ENCODE measurements at places on chromosomes 5 and 9. TPM values are rescaled to one million over a fixed set of nuclear protein-coding genes. Genes with fewer than 3 reads are reported as not detected.

- H3K36me3 ChIP-seq = no peaks in the 10 kb centered on the region
- peaks cover 6% of the 10 kb centered on the region for H3K4me1 ChIP-seq
- no peak overlapping the region for H3K4me3 ChIP-seq
- H3K27me3 ChIP-seq = peaks cover 6% of the 10 kb centered on the region
Observed at GRCh38 chr5:65475336-65475735, 6.4 kb downstream of the ADAMTS6 start.

- peaks cover 16% of the 10 kb centered on the region for H3K4me1 ChIP-seq
- no peaks in the 10 kb centered on the region for H3K36me3 ChIP-seq
- H3K27ac ChIP-seq = peak overlapping the region; percentile 86
- no peak for DNase-seq
- peak overlapping the region; percentile 96 for H3K4me3 ChIP-seq
- H3K27me3 ChIP-seq = no peaks in the 10 kb centered on the region
Observed at GRCh38 chr5:54309276-54309675, 1.1 kb downstream of the ARL15 start.

DNA sequence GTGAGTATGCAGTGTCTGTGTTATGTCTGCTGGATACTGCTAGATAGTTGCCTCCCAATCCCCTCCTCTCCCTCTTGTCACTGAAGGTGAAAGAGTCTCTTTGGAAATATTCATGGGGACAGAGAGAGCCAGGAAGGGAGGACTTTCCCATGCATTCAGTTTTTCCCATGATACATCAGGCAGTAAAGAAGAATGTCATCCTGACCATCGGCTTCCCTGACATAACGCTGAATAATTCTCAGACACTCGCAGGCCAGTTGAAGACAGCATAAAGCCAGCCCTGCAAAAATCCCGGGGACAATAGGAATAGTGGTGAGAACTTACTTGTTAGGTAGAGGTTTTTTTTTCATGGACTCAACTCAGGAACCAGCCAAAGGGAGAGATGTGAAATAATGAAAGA lies 58.1 kb downstream of the KLF4 start:
- no peaks in the 10 kb centered on the region for H3K4me1 ChIP-seq
- H3K4me3 ChIP-seq = no peak overlapping the region
- H3K36me3 ChIP-seq = no peaks in the 10 kb centered on the region
- no peak for DNase-seq

DNA sequence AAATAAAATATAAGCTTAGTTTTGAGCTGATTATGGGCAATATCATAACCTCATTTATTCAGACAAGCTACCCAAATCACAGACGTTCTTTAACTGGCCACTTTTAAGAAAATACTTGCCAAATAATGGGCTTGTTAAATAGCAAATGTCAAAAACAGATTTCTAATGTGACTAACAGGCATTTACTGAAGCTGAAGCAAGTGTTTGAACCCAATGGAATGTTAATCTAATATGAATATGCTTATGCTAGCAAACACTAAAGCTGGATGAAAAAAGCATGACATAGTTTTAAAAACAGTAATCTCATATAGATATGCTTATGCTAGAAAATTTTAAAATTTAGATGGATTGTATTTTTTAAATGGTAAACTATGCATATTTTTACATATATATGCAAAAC lies 411.6 kb upstream of the PTGER4 start:
- no peak overlapping the region for H3K4me3 ChIP-seq
- DNase-seq = no peak
- no peaks in the 10 kb centered on the region for H3K27me3 ChIP-seq

GRCh38 chr9:128213746-128214497 lies 10.7 kb downstream of the DNM1 start:
- H3K27me3 ChIP-seq = no peaks in the 10 kb centered on the region
- no peaks in the 10 kb centered on the region for H3K36me3 ChIP-seq
- DNase-seq = no peak
- H3K4me3 ChIP-seq = no peak overlapping the region
- H3K4me1 ChIP-seq = peaks cover 11% of the 10 kb centered on the region

GRCh38 chr5:61402970-61403900 lies 71.2 kb downstream of the ZSWIM6 start:
- no peaks in the 10 kb centered on the region for H3K36me3 ChIP-seq
- DNase-seq = no peak
- no peak overlapping the region for H3K4me3 ChIP-seq
- H3K4me1 ChIP-seq = peaks cover 4% of the 10 kb centered on the region
- no peak overlapping the region for H3K27ac ChIP-seq

GRCh38 chr5:172505403-172505759 lies 51.1 kb upstream of the SH3PXD2B start:
- DNase-seq = no peak
- H3K27me3 ChIP-seq = no peaks in the 10 kb centered on the region
- no peaks in the 10 kb centered on the region for H3K4me1 ChIP-seq
- H3K36me3 ChIP-seq = no peaks in the 10 kb centered on the region
- no peak overlapping the region for H3K27ac ChIP-seq
- no peak overlapping the region for H3K4me3 ChIP-seq

DNA sequence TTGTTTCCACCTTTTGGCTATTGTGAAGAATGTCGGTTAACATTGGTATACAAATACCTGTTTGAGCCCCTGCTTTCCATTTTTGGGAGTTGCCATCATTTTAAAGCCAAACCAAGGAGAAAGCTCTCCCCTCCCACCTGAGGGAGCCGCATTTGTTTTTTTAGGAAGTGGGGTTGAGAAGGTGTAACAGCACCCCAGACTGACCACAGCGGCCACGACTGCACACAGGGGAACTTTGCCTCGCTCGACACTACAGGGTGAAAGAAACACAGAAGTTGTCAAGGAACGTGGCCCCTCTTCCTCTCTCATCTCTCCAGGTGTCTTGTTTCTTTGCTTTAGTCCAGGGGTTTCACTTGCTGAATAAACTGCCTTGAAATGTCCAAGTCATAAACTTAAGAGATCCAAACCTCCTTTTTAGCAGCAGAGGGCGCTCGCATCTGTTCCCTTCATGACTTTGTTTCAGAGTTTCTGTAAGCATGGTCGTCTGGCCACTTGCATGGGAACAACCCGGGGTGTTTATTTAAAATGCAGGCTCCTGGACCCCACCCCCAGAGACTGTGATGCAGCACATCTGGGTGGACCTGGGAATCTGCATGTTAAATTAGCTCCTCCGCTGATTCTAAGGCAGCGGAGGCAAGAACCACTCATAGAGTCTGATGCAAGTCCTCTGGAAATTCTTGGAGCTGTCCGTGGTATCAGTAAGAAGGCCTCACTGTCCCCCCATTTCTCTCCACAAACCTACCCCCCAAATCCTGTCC lies 2.1 kb upstream of the TTLL11 start:
- DNase-seq = peak; percentile 62
- no peaks in the 10 kb centered on the region for H3K36me3 ChIP-seq
- H3K27ac ChIP-seq = no peak overlapping the region
- H3K27me3 ChIP-seq = no peaks in the 10 kb centered on the region

- no peaks in the 10 kb centered on the region for H3K4me1 ChIP-seq
- DNase-seq = no peak
- H3K4me3 ChIP-seq = no peak overlapping the region
- H3K36me3 ChIP-seq = no peaks in the 10 kb centered on the region
- H3K27me3 ChIP-seq = no peaks in the 10 kb centered on the region
Observed at GRCh38 chr5:159034083-159034824, 65.5 kb downstream of the EBF1 start.

DNA sequence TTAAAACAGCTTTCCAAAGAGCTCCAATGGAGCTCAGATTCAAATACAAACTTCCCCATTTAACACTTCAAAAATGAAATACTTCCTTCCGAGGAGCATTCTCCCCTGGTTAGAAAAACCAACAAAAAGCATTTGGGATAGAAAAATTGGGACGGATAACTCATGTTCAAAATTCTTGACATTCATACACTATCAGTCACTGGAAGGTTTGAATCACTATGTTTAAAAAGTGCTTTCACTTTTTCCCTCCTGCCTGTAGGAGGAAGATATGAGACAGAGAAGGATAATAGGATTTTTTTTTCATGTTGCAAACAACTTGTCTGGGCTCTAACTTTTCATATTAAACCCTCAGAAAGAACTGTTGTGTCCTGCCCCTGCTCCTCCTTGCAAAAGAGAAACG lies 412.0 kb downstream of the ACTL7B start:
- H3K4me3 ChIP-seq = no peak overlapping the region
- no peak for DNase-seq
- no peaks in the 10 kb centered on the region for H3K4me1 ChIP-seq
- H3K27me3 ChIP-seq = no peaks in the 10 kb centered on the region

- no peaks in the 10 kb centered on the region for H3K27me3 ChIP-seq
- H3K36me3 ChIP-seq = no peaks in the 10 kb centered on the region
- H3K4me1 ChIP-seq = no peaks in the 10 kb centered on the region
- H3K27ac ChIP-seq = no peak overlapping the region
- DNase-seq = no peak
- no peak overlapping the region for H3K4me3 ChIP-seq
Observed at GRCh38 chr9:110069326-110070248, 138.4 kb downstream of the C9orf152 start.

GPR150 gene
- 1.5 TPM for total RNA-seq
